Smooth muscle cell of the brain vasculature (primary cell): ENCODE measurements at places on chromosomes 2 and 18.

DNA sequence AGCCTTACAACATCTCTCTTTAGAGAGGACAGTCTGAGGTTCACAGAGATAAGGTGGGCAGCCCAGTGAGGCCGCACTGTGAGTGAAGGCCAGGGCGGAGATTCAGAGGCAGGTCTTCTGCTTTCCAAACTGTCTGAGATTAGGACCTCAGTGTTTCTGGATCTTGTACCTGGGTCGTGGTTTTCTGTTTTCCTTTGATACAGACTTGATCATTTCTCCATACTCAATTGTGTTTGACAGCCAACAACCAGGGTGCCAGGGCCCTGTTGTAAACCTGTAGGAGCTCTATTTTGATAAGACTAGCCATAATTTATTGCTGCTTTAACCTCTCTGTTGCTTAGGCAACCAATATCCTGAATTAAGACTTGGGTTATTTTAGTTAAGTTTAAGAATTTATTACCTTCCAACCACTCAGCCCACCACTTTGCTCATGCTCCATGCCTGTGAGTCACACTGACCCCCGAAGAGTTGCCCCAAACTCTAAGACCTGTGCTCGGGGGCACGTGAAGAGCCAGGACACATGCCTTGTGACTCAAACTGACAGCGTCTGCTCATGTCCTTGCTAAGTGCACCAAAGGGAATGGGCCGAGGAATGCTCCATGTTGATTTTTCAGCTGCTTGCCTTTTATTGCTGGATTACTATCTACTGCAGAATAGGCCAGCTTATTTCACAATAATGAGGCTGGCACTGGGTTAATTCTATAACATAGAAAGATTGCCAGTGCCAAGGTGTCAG lies 248.6 kb downstream of the BCL2 start:
- no peak for DNase-seq

GRCh38 chr2:96977631-96978195 lies 8.7 kb downstream of the FAM178B start:
- no peak for DNase-seq

GRCh38 chr2:201220102-201220570 lies 37.2 kb downstream of the CASP10 start:
- DNase-seq: no peak

DNA sequence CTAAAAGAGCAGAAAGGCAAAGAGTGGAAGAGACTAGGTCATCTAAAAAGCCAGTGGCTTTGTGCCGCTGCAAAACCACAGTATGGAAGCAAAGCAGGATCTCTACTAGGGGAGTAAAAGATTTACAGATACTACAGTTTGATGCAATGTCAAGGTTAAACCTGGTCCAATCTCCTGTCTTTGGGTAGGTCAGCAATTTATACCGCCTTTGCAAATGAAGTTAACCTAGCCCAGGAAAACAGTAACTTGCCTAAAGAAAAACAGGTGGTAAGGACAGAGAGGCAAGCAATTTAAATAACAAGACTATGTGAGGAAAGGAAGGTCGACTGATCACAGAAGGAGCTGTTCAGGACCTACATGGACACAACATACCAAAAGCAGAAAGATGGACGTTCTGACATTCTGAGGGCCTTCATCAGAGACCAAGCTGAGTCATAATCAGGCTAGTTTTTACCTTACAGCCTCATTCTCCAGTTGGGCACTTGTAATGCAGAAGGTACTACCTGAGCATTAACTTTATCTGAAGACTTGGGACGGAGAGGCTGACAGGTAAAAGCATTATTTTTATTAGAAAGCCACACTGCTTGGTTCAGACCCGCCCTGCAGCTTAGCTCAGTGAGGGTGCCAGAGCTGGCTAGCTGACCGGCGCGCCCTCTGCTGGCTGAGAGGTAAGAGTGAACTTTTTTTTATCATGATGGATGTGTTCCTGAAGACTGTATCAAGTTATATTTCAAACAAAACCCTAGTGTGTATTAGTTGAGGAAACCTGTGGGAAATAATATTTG lies 15.9 kb downstream of the CDKL4 start:
- DNase-seq: peak; percentile 58

DNA sequence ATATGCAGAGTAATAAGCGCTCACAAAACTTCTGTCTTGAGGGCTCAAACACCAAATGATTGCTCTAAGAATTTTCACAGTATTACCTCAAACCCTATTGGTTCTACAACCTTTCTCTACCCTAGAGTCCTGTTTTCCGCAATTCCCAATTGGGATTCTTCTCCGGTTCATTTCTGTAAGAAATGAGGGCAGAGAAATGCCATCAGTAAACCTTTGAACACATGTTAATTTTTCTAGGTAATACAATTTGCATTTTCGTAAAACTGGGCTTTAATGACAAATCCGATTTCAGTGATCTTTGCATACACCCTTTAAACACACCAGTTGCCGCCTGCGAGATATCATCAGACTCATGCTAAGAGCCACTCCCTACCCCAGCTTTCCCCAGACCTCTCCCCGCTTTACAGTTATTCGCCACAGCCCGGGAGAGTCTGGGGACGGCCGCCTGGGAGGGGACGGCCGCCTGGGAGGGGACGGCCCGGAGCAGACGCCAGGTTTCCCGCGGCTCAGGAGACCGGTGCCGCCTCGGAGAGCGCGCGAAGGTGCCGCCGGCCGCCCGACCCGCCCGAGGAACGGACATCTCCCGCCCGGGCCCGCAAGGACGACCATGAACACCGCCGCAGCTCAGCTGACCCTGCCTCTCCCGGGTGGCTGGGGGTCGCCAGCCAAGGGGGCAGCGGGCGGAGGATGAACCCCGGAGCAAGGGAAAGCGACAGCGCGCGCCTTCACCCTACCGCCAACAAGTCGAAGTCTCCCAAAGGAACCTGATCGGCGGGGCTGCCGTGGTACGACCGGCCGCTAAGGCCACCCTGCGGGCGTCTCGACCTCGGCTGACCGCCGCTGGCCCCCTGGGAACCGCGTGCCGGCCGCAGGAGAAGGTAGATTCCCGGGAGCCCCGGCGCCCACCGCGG lies 463 bp downstream of the SMC6 start:
- no peak for DNase-seq

DNA sequence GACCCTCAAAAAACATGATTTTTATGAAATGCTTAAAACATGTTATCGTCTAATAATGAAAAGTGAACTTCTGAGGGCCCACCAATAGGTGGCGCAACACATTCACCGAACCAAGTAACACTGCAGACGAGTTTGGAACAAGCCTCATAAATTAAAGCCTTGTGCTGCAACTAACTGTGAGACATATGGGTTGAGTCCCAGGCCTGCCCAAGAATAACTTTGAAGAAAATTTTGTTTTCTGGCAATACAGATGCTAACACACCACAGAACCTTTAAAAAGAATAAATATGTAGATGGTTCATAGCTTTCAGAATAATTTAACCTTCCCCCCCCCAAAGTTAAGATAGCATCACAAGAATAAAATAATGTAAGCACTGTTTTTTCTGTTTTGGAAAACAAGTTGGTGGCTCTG lies 285.9 kb downstream of the RNF144A start:
- DNase-seq: peak; percentile 35

GRCh38 chr18:78814766-78815165 lies 164.9 kb upstream of the SALL3 start:
- no peak for DNase-seq

DNA sequence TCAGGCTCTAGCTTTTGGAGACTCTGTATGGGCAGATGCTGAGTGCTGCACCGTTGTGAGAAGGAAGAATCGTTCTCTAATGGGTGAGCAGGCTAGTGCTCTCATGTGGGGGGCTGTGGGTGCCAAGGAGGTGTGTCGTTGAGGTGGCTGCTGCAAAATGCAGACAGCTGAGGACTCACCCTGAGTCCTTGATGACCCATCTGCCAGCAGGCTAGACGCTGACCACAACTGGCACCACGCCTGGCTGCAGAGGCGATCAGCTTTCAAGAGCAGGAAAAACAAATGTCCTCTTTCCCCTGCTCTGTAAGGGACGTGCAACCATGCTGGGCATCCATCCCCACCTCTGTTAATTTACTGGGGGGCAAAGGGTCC lies 48.2 kb downstream of the HAUS1 start:
- DNase-seq: no peak
